ENCODE measurements at places on chromosomes 2 and 18. TPM values are rescaled to one million over a fixed set of nuclear protein-coding genes. Genes with fewer than 3 reads are reported as not detected.

TMEM17 gene
- total RNA-seq = not detected

CHRNG gene
- total RNA-seq = not detected

SP3 gene
- total RNA-seq = 139 TPM

CCDC150 gene
- total RNA-seq = 2.6 TPM

DPP10 gene
- not detected for total RNA-seq

DUSP19 gene
- total RNA-seq = 0.49 TPM

CAPN14 gene
- total RNA-seq = 3.3 TPM

GRCh38 chr2:108492364-108492763 lies 41.9 kb upstream of the LIMS1 start:
- H3K4me1 ChIP-seq = no peaks in the 10 kb centered on the region
- H3K27ac ChIP-seq = no peak overlapping the region
- no peak for DNase-seq
- no peaks in the 10 kb centered on the region for H3K27me3 ChIP-seq
- no peak overlapping the region for H3K4me3 ChIP-seq

GRCh38 chr2:101545950-101546349 lies 71.0 kb upstream of the RFX8 start:
- H3K36me3 ChIP-seq = no peaks in the 10 kb centered on the region
- no peak overlapping the region for H3K4me3 ChIP-seq
- H3K27ac ChIP-seq = no peak overlapping the region
- no peak for DNase-seq

DNA sequence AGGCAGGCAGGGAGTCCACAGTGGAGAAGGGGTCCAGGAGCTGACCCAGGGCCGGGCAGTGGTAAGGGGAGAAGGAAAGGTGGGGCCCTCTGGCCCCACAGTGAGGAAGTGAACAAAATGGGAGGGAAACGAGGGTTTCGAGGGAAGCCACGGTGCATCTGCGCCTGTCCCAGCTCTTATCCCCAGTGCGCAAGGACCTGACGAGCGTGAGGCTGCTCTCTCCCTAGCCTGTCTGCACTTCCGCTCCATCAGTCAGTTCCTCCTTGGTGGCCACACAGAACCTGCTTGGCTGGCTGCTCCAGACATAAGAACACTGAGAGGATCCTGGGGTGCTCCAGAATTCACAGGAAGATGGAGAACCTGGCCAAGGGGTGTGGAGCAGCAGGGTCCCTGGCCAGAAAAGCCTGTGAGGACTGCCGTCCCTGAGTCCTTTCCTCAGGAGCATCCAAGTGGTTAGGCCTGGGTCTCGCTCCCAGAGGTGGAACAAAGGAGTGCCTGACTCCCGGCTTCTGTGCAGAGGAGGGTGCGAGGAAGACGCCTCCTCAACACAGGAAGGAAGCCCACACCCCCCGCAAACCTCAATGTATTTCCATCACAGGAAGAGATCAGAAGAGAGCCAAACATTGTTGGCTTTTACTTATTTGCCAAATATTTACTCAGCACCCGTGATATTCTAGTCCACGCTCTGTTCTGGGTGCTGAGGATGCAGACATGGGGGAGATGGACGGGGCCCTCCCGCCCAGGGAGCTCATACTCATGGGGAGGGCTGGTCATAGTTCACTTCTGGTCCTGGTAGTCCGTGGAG lies 43.7 kb upstream of the SEMA4C start:
- no peaks in the 10 kb centered on the region for H3K36me3 ChIP-seq
- peak overlapping the region; percentile 54 for H3K4me3 ChIP-seq
- no peak overlapping the region for H3K27ac ChIP-seq
- H3K27me3 ChIP-seq = no peaks in the 10 kb centered on the region
- DNase-seq = no peak

DNA sequence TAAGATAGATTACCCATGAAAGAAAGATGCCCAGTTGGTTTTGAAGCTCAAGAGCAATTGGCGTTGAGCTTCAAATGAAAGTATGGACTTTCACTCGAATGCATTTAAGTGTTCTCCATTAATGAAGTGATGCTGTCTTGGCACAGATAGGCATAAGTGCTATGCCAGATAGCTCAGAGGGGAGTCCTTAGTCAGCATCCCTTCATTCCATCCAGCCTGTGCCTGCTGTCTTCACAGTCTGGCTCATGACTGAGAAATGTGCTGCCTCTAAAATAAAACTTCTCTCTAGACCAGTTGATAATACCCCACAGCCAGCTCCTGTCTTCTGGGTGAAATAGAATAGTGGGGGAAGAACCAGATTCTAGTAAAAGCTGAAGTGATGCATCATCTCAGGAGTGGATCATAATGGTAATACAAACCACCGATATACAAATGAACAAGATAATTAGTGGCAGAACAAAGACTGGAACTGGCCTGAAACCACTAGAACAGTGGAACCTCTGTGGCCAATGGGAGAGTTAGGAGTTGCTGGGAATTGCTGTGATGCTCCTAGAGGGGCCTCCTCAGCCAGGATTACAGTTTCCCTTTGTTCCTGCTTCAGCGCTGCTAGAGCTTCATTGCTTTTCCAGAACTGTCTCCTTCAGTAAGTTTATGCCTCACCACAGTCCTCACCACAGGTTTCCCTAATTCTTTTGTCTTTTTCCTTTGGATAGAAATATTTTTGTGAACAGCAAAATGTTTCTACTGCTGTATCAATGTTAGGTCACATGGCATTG lies 359.3 kb downstream of the KIAA1328 start:
- H3K27me3 ChIP-seq = no peaks in the 10 kb centered on the region
- H3K36me3 ChIP-seq = peaks cover 2% of the 10 kb centered on the region
- H3K4me1 ChIP-seq = no peaks in the 10 kb centered on the region
- H3K4me3 ChIP-seq = no peak overlapping the region
- DNase-seq = no peak

DNA sequence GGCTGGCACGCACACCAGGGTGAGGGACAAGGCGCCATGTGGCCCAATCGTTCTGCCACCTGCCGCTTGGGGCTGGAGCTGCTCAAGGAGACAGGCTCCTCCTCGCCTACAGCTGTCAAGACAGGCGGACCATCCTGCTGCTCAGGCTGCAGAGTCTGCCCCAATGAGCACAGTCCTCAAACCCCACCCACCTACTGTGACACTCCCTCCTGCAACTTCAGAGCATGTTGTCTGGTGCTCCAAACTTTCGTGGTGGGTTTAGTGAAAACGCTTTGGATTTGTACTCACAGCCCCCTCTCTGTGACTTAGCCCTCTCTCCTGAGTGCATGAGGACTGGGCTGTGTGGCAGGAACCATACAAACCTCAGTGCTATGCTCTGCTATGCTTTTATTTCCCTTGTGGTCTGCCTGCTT lies 23.2 kb upstream of the SLC35F6 start:
- H3K27me3 ChIP-seq = peaks cover 8% of the 10 kb centered on the region
- H3K36me3 ChIP-seq = no peaks in the 10 kb centered on the region
- no peak for DNase-seq

DNA sequence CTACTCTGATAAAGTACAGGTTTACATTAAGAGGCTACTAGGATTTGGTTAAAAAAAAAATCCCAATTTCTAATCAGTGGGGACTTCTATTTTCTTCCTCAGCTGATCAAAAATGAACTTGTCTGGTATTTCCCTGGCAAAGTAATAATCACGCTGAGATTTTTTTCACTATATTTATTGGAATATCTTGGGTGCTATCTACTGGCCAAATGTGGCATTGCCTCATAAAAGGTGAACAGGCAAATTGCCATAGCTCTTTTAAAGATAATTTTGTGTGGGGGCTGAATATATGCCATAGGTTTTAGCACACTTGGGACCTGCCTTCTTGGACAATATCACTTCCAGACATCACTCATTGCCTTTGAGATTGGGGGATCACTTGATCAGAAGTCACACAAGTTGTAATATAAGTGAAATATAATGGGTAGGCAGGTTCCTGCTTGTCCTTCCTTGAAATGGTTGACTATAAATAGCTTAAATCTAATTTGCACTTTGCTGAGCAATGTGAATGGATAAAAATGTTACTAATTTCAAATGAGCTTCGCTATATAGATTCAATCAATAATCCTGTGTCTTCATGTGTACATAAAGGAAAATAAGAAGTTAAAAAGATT lies 7.0 kb upstream of the NXPH2 start:
- H3K4me1 ChIP-seq = no peaks in the 10 kb centered on the region
- H3K27me3 ChIP-seq = peaks cover 11% of the 10 kb centered on the region
- no peaks in the 10 kb centered on the region for H3K36me3 ChIP-seq
- no peak overlapping the region for H3K4me3 ChIP-seq
- no peak for DNase-seq

- no peaks in the 10 kb centered on the region for H3K4me1 ChIP-seq
- no peak overlapping the region for H3K4me3 ChIP-seq
- no peak overlapping the region for H3K27ac ChIP-seq
- no peaks in the 10 kb centered on the region for H3K27me3 ChIP-seq
- DNase-seq = no peak
Observed at GRCh38 chr2:190835303-190835930, 45.2 kb upstream of the GLS start.

GRCh38 chr2:45712570-45712969 lies 61.1 kb downstream of the PRKCE start:
- no peak for DNase-seq
- H3K27ac ChIP-seq = no peak overlapping the region
- H3K4me1 ChIP-seq = peaks cover 45% of the 10 kb centered on the region
- no peaks in the 10 kb centered on the region for H3K27me3 ChIP-seq

DNA sequence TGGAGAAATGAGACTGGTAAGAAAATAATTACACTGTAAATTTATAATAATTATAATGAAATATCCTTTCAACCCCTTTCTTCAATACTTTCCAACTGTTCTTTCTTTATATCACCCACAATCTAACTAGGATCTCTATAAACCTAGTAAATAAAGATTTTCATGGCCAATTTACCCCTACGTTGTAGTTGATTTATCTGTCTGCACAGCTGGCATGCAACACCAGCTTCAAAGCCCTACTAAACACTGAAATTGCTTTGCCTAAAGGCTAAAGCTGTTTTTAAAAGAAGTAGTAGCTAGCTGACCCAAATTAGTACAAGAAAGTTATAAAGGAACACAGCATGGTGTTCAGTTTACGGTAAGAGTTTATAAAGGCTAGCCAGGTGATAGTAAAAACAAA lies 140.1 kb downstream of the NOL4 start:
- DNase-seq = no peak
- H3K4me3 ChIP-seq = no peak overlapping the region
- no peaks in the 10 kb centered on the region for H3K36me3 ChIP-seq
- no peaks in the 10 kb centered on the region for H3K27me3 ChIP-seq
- H3K27ac ChIP-seq = no peak overlapping the region
- H3K4me1 ChIP-seq = no peaks in the 10 kb centered on the region

- no peaks in the 10 kb centered on the region for H3K27me3 ChIP-seq
- peaks cover 7% of the 10 kb centered on the region for H3K36me3 ChIP-seq
Observed at GRCh38 chr2:42569883-42570282, 1.5 kb downstream of the MTA3 start.

GRCh38 chr2:10844097-10844496 lies 31.5 kb upstream of the PDIA6 start:
- no peaks in the 10 kb centered on the region for H3K4me1 ChIP-seq
- no peak overlapping the region for H3K27ac ChIP-seq
- peaks cover 1% of the 10 kb centered on the region for H3K36me3 ChIP-seq
- peaks cover 14% of the 10 kb centered on the region for H3K27me3 ChIP-seq
- H3K4me3 ChIP-seq = no peak overlapping the region

DNA sequence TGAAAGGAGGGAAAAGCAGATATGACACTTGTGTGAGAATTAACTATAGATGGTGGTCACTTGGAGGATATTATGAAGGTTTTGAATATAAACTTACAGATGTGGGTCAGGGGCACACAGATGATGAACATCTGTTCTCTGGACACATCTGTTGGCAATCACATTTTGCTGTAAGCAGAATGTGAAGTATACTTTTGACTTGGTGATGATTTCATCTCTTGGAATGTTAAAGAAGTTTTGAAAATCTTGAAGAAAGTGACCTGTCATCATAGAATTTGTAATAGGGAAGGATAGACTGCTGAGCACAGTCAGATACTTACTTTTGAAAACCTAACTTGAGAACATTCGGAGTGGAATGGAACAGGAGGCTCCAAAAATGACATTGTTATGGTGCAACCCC lies 40.2 kb downstream of the PIKFYVE start:
- no peak for DNase-seq
- H3K4me1 ChIP-seq = peaks cover 18% of the 10 kb centered on the region
- H3K27me3 ChIP-seq = no peaks in the 10 kb centered on the region
- peak overlapping the region; percentile 3 for H3K27ac ChIP-seq
- peaks cover 54% of the 10 kb centered on the region for H3K36me3 ChIP-seq
- no peak overlapping the region for H3K4me3 ChIP-seq

- no peak overlapping the region for H3K27ac ChIP-seq
- H3K4me3 ChIP-seq = no peak overlapping the region
- H3K36me3 ChIP-seq = no peaks in the 10 kb centered on the region
- H3K27me3 ChIP-seq = no peaks in the 10 kb centered on the region
- peaks cover 4% of the 10 kb centered on the region for H3K4me1 ChIP-seq
- no peak for DNase-seq
Observed at GRCh38 chr2:63545023-63545422, 43.3 kb downstream of the WDPCP start.

GRCh38 chr2:55176094-55176415 lies 56.0 kb downstream of the CLHC1 start:
- H3K27ac ChIP-seq = no peak overlapping the region
- no peaks in the 10 kb centered on the region for H3K36me3 ChIP-seq
- DNase-seq = no peak

- DNase-seq = no peak
- no peak overlapping the region for H3K4me3 ChIP-seq
- H3K36me3 ChIP-seq = no peaks in the 10 kb centered on the region
- H3K27me3 ChIP-seq = peaks cover 14% of the 10 kb centered on the region
- no peak overlapping the region for H3K27ac ChIP-seq
Observed at GRCh38 chr2:179449010-179449409, 184.4 kb upstream of the SESTD1 start.

DNA sequence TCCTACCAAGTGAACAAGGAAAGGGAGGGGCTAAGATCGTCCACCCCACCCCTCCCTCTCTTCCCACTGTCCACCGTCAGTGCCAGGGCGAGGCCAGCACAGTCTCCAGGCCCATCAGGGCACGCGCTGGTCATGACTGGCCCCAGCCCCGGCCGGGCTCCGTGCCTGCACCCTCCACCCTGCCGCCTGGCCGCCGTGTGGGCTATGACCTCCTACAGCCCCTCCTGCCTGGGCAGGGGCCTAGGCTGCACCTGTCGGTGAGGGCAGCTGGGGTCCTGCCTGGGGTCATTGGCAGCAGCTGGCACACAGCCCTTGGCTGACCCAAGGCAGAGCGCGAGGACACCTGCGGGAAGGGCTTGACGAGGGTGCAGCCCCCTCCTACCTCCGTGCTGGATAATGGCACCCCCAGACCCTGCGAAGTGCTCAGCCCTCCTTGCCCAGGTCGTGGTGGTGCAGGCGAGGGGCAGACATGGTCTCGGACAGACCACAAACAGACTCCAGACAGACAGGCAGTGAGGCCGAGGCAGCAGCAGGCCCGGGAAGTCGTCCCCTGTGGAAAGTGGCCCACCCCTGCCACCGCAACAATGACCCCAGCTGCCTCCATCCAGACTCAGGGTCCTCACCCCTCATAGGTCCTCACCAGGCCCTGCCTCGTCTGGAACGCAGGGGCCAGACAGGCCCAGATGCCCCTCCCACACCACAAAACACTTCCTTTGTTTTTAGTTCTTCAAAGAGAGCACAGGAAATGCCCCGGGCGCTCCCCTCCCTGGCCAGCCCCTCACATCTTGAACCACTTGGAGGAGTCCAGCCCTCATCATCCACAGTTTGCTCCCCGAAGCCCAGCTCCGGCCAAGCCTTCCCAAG lies 43.1 kb upstream of the GPC1 start:
- no peak overlapping the region for H3K27ac ChIP-seq
- peaks cover 3% of the 10 kb centered on the region for H3K27me3 ChIP-seq
- no peak overlapping the region for H3K4me3 ChIP-seq
- no peak for DNase-seq
- no peaks in the 10 kb centered on the region for H3K36me3 ChIP-seq
- no peaks in the 10 kb centered on the region for H3K4me1 ChIP-seq
